Stimulated activated CD8-positive, alpha-beta memory T cell treated with anti-CD3 and anti-CD28 coated beads, Interleukin-7, amount 100 ng/mL, for 4 hours (primary cell): ENCODE measurements at places on chromosomes 7 and 10.

- DNase-seq: no peak
These were observed 32.5 kb downstream of the BNIP3 start for GRCh38 chr10:131949041-131949862.

GRCh38 chr7:27576360-27576944 lies 86.2 kb downstream of the HIBADH start:
- DNase-seq: no peak

DNA sequence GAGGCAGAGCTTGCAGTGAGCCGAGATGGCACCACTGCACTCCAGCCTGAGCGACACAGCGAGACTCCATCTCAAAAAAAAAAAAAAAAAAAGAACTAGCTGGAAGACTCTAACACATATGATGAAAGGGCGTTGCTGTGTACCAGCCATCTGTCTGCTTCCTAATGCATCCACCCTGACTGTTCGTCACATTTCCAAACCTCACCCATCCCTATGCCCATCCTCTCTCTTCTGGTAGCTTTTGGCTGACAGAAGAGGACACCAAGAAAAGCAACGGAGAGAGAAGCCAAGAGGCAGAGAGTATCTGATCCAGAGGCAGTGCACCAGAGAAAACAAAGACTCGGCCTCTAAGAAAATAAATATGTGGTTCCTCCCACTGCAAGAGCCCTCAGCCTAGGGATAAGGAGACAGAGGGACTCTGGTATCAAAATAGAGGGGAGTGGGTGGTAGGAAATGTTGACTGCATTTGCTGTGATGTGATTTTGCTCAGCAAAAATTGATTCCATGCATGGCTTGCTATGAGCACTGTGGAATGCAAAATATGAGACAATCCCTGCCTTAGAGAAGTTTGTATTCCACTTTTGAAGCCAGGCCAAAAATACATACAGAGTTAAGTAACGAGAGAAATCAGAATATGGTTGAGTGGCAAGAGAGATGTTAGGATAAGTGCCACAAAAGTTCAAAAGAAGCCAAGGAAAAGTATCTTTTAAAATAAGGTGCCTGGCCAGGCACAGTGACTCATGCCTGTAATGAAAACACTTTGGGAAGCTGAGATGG lies 100.8 kb upstream of the STK17A start:
- no peak for DNase-seq

DNA sequence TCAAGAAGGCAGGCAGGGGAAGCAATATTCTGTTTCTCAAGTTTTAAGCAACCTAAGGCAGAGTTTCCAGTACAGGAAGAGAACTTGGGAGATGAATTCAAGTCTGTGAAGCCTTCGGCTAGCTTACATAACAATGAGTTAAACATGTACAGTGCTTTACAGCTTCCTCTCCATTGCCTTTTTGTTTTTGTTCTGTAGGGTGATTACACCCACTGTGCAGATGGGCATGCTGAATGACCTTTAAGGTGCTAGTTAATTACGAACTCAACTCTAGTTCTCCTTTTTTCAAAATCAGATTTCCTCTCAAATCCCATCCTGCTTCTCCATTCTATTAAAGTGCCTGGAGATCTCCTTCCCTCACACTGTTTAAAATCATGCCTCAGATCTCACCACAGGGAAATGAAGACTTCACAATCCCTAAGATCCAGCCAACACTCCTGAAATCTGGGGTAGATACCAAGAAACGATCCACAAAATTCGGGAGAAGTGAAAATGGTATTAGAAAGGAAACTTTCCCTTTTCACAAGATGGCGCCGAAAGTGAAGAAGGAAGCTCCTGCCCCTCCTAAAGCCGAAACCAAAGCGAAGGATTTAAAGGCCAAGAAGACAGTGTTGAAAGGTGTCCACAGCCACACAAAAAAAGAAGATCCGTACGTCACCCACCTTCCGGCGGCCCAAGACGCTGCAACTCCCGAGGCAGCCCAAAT lies 16.8 kb upstream of the MSMB start:
- no peak for DNase-seq

GRCh38 chr10:33248638-33249037 lies 85.8 kb downstream of the NRP1 start:
- DNase-seq: peak; percentile 8

GRCh38 chr7:98472521-98472954 lies 71.6 kb upstream of the BAIAP2L1 start:
- no peak for DNase-seq

GRCh38 chr10:5932345-5932744 lies 42.3 kb downstream of the FBH1 start:
- DNase-seq: no peak

GRCh38 chr10:35650894-35651293 lies 8.8 kb upstream of the FZD8 start:
- DNase-seq: no peak

DNA sequence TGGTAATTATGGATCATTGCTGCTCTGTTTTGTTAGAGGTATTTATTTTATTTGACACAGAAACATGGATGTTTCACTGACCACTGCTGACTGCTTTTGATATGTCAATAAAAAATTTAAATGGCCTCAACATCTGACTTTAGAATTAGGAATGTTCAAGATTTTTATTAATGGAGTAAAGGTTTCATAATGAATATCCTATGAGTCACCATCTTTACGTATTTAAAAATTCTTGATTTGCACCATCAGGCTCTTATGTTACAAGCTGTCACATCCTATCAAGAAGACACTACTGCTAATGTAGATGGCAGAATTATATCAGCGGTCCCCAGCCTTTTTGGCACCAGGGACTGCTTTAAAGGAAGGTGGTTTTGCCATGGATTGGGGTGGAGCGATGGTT lies 578.7 kb upstream of the NRP1 start:
- DNase-seq: no peak

DNA sequence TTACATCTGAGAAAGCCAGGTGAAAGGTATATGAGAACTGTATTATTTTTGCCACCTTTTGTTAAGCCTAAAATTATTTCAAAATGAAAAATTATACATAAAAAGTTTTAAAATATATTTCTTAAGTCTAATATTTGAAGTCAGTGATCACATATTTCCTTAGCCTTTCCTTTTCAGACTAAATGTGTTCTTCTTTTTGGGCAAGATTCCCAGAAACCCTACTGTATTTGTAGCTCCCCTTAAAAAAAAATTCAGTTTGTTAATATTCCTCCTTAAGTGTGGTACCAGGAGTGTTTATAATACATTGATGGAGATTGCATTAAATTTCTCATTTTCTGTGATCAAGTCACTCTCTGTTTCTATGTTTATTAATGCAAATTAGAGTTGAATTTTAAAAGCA lies 22.8 kb downstream of the DNAJC1 start:
- no peak for DNase-seq

GRCh38 chr10:25047088-25047487 lies 30.7 kb downstream of the THNSL1 start:
- no peak for DNase-seq

- no peak for DNase-seq
These were observed 59.6 kb upstream of the BICC1 start for GRCh38 chr10:58453105-58453504.

- peak; percentile 22 for DNase-seq
These were observed 84.3 kb upstream of the PHF14 start for GRCh38 chr7:10889266-10889898.

DNA sequence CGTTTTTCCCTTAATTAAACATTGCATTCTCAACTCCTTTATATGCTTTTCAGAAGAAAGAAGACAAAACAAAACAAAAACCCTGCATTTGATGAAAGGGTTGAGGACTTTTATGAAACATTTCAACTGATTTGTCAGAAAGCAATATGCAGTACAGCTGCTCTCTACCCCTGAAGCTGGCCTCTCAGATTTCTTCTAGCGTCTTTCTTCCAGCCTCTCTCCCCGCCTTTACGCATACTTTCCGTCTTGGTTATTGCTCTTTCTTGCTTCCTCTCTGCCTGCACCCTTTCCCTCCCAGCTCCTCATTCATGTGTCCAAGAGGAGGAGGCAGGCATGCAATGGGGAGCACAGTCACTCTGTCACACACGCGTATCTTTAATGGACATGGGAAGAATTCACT lies 91.0 kb upstream of the COL1A2 start:
- no peak for DNase-seq

DNA sequence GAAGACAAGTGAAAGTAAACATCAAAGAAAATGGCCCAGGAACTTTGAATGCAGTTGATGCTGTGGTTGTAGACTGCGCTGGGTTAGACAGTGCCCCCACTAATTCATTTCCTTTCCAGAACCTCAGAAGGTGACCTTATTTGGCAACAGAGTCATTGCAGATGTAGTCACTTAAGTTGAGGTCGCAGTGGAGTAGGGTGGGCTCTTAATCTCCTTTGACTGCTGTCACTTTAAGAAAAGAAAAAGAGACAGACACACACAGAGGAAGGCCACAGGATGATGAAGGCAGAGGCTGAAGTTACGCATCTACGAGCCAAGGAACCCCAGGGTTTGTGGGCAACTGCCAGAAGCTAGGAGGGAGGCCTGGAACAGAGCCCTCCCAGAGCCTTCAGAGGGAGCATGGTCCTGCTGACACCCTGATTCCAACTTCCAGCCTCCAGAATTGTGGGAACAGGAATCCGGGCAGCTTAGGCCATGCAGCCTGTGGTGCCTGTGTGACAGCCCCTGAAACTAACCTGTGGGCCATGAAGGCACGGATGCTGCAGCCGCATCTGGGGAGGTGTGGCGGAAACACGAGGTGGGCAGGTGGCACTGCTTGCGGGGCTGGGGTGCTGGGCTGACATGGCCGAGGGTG lies 107.6 kb downstream of the PRKAG2 start:
- DNase-seq: no peak

DNA sequence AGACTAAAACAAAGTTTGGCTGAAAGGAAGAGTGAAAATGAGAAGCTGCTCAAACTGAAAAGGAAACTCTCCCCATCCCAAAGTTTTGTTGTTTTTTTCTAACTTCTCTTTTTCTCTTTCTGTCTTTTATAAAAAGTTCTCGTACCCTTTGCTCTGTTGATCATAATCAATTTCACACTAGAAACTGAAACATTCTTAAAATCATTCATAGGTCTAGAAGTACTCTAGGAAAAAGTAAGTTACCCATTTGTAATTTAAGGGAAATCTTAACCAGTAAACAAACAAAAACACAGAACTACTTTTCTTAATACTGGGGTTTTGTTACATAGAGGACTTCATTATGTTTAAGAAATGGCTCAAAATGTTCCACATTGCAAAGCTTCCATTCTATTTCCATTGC lies 339.8 kb downstream of the SEMA3D start:
- DNase-seq: no peak

DNA sequence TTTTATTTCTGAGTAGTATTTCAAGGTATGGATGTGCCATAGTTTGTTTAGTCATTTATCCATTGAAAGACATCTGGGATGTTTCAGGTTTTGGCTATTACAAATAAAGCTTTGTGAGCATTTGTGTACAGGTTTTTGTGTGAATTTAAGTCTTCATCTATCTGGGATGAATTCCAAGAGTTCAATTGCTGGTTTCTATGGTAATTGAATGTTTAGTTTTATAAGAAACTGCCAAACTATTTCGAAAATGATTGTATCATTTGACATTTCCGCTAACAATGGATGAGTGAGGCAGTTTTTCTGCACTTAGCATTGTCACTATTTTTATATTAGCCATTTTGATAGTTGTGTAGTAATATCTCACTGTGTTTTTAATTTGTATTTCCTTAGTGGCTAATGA lies 99.4 kb downstream of the WDFY4 start:
- DNase-seq: no peak

DNA sequence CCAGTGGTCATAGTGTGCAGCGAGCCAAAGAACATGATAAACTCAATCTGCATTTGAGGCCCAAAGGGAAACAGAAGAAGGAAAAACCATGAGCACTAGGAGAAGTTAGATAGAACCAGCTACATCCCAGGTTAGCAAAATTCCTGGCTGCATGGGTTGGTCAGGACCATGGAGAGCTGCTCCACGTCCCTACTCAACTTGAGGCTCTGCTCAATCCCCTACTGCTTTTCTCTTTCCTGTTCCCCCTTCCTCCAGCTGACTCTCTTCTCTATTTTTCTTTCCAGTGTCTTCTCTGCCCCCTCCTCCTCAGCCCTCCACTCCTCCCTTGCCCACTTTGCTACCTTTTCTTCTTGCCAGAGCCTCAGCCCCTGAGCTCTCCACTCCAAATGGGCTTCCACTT lies 21.9 kb upstream of the VSIR start:
- DNase-seq: no peak
